Activated CD4-positive, alpha-beta T cell treated with anti-CD3 and anti-CD28 coated beads, Interleukin-2, amount 10 ng/mL, durations not matched to agents 24 days and 14 days (primary cell): ENCODE measurements at places on chromosomes 1 and 21. TPM values are rescaled to one million over a fixed set of nuclear protein-coding genes. Genes with fewer than 3 reads are reported as not detected.

The CTSS gene
- total RNA-seq: 26.9 and 28.3 TPM in 2 replicates

The GNG5 gene
- 115 and 122 TPM in 2 replicates for total RNA-seq

The TMEM54 gene
- total RNA-seq: 0.89 and 1.4 TPM in 2 replicates

The UTS2 gene
- total RNA-seq: not detected in 2 replicates
